ENCODE measurements at places on chromosomes 1 and 21.

DNA sequence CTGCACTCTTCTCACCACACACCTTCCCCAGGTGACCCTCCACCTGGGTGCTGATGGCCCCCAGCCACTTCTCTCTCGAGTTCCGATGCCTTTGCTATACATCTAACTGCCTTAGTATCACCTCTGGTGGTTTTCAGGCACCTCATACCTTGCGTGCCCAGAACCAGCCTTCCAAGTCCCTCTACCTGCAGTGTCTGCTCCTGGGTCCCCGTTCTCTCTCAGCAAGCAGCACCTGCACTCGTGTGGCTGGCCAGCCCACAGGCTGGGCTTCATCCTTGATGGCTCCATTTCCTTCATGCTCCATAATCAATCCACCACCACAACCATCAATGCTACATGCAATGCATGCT, 49.2 kb upstream of the EDN2 start:
- DNase-seq = no peak

GRCh38 chr1:63522891-63523728, at the start of the genes EFCAB7 and ITGB3BP:
Gene EFCAB7 (plus strand): TSS chr1:63523525. CDS start chr1:63525573, 2,048 bp downstream.
Gene ITGB3BP (minus strand): TSS chr1:63523225. CDS start chr1:63523133, 92 bp downstream.
- peak; percentile 84 for DNase-seq

DNA sequence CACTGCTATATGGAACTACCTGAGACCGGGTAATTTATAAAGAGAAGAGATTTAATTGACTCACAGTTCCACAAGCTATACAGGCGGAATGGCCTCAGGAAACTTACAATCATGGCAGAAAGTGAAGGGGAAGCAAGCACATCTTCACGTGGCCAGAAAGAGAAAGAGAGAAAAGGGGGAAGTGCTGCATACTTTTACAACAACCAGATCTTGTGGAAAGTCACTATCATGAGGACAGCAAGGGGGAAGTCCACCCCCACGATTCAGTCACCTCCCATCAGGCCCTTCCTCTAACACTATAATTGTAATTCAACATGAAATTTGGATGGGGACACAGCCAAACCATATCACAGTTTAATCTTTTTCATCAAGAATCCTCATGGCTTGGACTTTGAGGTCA, 339.2 kb upstream of the AJAP1 start:
- no peak for DNase-seq

DNA sequence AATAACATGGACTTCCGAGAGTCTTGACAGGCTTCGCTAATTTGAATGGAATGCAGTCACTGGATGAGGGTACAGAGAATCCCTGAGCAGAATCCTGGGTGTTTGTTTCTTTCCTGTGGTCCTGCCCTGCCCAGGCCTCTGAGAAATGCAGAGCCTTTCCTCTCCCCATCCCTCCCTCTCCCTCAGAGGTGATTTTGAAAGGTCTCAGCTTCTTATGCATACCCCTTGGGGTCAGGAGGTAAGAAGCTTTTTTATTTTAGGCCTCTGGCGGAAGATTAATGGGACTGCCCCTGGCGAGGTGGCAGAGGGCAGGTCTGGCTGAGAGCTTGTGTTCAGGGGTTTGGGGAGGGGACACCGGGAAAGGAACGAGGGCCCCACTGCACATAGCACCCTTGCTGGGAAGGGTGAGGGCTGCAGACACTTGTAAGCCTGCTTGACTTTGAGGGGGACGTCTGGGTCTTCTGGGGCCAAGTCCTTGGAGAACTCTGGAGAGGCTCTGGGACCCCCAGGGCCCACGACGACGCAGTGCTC, 116.5 kb upstream of the SLC45A1 start:
- DNase-seq = no peak

- peak; percentile 63 for DNase-seq
These were observed 16.6 kb upstream of the PTP4A2 start for GRCh38 chr1:31954607-31955283.

DNA sequence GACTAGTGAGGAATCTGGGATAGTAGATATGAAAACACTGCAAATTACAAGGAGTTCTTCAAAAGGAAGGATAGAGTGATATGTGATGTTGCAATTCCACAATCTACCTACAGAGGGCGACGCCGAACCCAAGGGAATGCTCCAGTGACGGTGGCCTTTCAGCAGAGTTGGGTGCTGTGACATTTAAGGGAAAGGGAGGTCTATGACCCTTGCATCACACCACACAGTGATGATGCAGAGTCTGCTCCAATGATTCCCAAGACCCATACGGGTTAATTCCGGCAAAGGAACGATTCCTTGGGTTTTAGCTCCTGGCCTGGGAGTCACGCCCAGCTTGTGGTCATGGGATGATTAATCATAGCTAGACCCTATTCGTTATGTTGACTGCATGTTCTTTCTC, 123.0 kb upstream of the IGSF21 start:
- DNase-seq = no peak

GRCh38 chr1:33170351-33171274, 11.2 kb downstream of the TRIM62 start:
- no peak for DNase-seq

- peak; percentile 87 for DNase-seq
These were observed 20.1 kb downstream of the ECE1 start for GRCh38 chr1:21270086-21270689.

- DNase-seq = no peak
These were observed 28.2 kb downstream of the UBE2G2 start for GRCh38 chr21:44773291-44773932.

- no peak for DNase-seq
These were observed 37.9 kb upstream of the CACNA1E start for GRCh38 chr1:181445436-181445835.

GRCh38 chr1:36516372-36517010, 33.8 kb upstream of the CSF3R start:
- peak; percentile 24 for DNase-seq

DNA sequence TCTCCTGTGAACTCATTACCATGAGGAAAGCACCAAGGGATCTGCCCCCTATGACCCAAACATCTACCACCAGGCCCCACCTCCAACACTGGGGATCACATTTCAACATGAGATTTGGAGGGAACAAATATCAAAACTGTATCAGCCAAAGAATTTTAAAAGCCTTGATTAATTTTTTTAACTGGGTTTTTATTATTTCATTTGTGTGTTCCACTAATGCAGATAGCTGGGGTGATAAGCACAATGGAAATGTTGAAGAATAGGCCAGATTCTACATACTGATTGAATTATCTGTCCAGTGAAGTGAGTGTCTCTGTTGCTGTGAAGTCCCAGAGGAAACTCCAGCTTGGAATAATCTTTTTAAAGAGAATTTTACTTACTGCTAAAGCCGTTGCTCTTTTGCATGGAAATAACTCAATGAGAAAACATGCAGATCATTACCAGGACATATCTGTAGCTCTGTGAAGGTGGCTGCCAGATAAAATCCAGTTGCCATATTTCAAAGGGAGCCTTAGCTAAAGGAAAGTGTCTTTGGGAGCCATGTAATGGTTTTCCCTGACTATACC, 44.4 kb upstream of the DHCR24 start:
- no peak for DNase-seq

DNA sequence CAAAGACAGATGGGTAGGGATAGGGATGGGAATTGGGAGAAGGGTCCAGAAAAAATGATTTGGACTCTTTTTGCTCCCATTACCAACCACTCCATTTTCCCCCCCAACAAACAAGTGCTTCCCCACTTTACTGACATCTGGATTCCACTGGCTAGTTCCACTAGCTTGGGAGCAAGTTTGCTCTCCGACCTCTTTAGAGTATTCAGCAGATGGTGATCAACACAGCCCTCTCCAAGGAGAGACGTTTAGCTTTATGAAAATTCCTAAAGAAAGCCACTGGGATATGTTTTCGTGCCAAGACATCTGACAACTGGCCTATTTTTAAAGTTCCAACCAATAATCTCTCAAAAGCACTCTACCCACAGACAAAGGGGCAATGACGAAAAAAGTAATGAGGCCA, 50.3 kb downstream of the ITPKB start:
- DNase-seq = no peak

DNA sequence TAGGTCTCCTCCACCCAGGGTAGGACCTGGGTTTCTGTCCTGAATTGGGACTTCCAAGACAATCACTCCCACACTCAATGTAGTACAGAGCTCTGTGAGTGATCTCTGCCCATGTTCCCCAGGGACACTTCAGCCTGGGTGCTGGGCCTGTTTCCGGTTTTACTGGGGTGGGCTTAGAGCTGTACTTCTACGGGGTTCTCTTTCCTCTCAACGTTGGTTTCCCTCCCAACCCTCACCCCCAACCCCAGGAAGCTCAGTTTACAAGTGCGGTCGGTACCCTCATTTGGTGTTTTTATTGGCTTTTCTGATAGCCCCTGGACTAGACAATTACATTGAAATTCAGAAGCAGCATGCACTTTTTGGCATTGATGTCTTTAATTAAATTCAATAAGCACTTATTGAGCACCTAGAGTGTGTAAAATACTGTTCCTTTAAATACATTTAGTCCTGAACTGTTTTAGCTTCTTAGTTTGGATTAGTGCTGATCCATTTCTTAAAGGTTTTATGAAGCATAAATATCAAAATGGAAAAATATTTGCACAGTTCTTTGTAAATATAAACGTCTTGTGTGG, 542 bp upstream of the XPR1 start:
- no peak for DNase-seq

- DNase-seq = no peak
These were observed 9.9 kb upstream of the CLSTN1 start for GRCh38 chr1:9833632-9834031.

Measured in CD4-positive, alpha-beta T cell treated with Interferon alpha-2 for 1 hour (primary cell).